ENCODE measurements at places on chromosomes 2 and 18.

- no peak for DNase-seq
These were observed 227.1 kb downstream of the HAUS1 start for GRCh38 chr18:46331316-46331715.

DNA sequence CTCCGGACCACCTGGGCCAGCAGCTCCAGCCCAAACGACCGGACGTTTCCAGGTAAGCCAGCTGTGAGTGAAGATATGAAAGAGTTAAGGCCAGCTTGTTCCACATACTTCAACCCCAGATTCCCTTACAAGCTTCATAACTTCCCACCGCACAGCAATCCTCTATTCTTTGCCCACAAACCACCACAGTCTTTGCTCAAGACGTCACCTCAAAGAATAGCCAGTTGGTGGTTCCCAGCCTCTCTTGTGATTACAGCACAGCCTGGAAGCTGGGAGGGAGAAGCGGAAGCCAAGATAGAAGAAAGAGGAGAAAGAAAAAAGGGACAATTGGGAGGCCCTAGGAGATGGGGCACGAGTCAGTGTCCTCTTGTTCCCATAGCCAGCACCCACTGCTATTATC is 70.6 kb downstream of the NRP2 start:
- DNase-seq: no peak

DNA sequence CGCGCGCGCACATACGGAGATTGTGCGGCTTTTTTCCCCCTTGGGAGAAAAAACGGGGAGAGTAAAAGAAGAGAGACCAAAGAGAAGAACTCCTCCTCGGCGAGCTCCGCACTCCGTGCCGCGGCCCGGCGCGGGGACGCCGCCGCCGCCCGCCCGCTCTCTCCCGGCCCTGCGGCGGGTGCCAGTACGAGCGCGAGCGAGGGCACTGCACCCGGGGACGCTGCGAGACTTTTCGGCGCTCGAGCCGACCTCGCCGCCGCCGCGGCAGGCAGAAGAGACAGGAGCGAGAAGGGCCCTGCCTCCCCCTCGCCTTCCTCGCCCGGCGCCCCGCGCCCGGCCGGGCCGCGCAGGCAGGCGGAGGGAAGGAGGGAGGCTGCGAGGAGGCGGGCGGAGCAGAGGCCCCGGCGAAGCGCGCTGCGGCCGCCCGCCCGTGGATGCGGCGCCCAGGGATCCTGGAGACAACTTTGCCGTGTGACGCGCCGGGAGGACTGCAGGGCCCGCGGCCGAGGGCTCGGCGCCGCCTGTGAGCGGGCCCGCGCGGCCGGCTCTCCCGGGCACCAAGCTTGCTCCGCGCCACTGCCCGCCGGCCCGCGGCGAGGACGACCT is 857 bp upstream of the INHBB start:
- no peak for DNase-seq

GRCh38 chr2:21687589-21687988 is 563.8 kb downstream of the TDRD15 start:
- no peak for DNase-seq

DNA sequence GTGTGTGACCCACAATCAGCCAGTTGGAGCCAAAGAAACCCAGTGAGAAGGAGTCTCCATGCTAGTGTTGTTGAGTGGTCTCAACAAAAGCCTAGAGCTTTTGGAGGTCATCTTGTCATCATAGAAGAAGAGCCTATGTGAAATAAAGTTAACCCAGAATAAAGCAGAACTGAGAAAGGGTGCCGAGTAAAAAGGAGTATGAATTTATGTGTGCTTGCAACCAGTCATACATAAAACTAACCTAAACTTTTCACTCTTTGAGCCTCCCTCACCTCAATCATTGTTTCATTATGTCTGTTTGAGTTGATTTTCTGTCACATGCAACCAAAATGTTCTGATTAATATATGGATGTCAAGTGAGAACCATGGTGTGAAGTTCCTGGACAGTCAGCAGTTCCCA is 599.3 kb upstream of the ZEB2 start:
- no peak for DNase-seq

- no peak for DNase-seq
These were observed 49.6 kb downstream of the FRZB start for GRCh38 chr2:182816866-182817265.

DNA sequence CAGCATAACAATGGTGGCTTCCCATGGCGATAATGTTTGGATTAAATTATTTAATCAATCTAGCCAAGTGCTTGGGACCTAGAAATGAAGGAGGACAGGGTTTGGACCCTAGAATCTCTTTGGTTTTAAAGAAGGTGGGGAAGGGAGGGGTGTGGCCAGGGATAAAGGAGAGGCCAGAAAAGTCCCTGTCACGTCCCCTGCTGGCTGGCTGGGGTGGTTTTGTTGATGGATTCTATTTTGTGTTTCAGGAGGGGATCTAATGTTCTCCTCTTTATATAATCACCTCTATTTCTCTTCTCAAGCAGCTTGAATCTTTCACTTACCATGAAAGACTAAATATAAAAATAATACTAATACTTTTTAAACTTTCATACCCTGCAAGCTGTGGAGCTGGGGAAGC is 52.6 kb upstream of the GALR1 start:
- no peak for DNase-seq

DNA sequence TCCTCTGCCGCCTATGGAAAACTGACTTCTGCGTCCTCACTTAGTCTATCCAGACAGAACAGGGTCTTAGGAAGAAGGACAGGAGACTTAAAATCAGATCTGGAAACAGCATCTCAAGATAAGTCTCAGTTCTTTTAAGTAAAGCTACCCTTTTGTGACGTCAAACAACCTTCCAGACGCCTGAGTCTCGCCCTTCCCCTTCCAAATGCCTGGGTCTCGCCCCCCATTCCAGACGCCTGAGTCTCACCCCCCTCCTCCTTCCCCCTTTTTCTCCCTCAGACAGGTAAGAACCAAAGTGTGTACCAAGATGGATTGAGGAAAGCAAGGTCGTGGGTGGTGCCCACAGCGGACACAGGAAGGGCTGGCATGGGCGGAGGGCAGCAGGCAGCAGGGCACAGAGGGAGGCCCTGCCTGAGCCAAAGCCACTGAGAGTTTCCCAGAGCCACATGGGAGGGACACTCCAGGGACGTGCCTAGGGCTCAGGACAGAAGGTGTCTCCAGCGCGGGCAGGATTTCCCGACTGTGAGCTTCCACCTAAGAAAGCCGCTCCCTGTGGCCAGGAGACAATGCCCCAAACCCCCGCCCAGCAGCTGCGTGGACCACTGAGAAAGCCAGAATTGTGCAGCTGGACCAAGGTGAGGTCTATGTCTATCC is 51.3 kb downstream of the ANKMY1 start:
- no peak for DNase-seq

DNA sequence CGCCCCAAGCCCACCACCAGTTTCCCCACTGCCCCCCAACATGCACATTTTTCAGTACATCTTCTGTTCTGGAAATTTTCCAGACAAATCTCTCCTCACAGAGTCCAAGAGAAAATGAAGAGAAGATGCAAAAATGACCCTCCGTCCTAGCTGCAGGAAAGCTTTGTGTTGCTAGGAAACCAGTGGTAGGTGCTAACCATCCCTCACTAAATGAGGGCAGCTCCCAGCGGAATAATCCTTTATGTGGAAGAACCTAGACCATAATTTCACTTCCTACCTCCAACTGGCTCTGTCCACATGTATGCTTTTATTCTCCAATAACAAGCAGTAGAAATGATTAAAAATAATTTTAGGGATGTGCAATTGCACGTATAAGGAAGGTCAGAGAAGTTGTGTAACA is 311.9 kb upstream of the EPHA4 start:
- DNase-seq: no peak

- no peak for DNase-seq
These were observed 14.5 kb upstream of the ADI1 start for GRCh38 chr2:3533836-3534235.

DNA sequence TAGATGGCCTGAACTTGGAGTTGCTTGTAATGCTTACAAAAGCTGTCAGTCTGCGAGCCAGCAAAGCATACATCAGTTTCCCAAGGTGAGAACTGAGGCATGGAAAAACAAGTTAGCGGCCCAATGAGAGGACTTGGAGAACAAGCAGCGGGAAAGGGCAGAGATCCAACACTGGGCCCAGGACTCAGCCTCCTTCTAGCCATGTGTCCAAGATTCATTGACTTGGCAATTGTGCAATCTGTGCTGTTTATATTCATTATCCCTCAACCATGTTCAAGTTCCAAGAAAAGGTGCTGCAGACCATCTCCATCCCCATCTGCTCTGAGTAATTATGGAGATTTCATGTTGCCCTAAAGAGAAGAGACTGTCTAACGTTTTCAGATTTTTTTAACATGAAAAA is 187.4 kb downstream of the ALK start:
- DNase-seq: no peak

DNA sequence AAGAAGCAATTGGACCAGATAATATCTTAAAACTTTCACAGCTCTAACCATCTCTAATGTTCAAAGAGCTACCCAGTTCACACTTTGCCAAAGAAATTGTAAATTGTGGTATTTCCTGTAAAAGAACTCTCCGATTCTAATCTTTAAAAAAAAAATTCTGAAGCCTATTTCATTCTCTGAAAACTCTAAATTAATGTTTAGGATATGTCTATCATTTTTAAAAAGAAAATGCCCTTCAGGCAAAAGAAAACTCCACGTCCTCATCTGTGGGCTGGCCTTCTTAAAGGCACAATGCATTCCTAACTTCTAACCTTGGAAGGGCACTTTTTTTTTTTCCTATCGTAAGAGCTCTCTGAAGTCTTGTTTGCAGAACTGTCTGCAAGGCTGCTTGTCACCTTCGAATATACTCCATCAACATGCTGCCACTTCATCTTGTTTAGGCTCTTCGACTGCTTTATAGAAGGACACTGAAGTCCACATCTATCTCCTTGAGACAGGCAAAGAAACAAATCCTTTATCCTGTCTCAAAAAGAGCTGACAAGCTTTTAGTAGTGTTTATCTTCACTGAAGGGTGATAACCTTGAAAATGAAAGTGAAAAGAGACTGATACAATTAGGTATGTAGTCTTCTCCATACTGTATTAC is 124.3 kb upstream of the SLC39A10 start:
- no peak for DNase-seq

GRCh38 chr18:10946058-10946457 is 203.3 kb downstream of the PIEZO2 start:
- DNase-seq: no peak

DNA sequence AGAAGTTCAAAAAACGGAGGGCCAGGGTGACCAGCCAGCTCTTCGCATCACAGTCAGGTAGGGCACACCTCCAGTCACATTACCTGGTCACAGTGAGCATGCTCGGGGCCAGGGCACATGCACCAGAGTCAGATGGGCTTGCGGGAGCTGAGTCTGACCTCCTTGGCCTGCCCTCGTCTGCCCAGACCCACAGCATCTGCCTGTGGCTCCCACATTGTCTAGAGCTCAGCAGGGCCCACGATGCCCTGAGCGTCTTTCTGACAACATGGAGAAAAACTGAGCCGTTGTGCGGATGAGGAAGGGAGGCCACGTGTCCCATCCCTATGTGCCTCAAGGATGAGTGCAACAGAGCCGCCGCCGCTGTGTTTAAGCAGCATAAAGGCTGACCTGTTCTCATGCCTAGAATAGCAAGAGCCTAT is 37.6 kb downstream of the CRACDL start:
- DNase-seq: no peak

DNA sequence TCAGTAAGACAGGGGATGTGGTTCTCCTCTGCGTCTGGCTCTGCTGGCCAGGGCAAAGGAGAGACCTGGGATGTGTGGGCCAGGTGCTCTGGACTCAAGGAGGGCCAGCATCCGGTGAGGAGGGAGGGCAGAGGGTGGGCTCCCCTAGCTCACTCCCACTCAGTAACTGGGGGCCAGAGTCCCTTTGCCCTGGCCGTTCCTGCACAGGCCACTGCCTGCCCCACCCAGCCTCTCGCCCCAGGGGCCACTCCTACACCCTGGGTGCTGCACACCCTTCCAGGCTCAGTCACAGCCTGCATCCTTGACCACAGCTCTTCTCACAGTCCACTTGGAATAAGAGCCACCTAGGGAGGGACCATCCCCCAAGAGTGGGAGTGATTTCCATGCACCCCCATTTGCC is 41.0 kb downstream of the SNED1 start:
- DNase-seq: no peak

GRCh38 chr2:133248264-133248663 is 320.0 kb downstream of the NCKAP5 start:
- DNase-seq: no peak

- no peak for DNase-seq
These were observed 5.7 kb upstream of the ERFE start for GRCh38 chr2:238152771-238153688.

GRCh38 chr2:217650229-217650628 is 352.6 kb downstream of the TNS1 start:
- DNase-seq: no peak

- DNase-seq: no peak
These were observed 45.4 kb upstream of the RHOB start for GRCh38 chr2:20401489-20401835.

DNA sequence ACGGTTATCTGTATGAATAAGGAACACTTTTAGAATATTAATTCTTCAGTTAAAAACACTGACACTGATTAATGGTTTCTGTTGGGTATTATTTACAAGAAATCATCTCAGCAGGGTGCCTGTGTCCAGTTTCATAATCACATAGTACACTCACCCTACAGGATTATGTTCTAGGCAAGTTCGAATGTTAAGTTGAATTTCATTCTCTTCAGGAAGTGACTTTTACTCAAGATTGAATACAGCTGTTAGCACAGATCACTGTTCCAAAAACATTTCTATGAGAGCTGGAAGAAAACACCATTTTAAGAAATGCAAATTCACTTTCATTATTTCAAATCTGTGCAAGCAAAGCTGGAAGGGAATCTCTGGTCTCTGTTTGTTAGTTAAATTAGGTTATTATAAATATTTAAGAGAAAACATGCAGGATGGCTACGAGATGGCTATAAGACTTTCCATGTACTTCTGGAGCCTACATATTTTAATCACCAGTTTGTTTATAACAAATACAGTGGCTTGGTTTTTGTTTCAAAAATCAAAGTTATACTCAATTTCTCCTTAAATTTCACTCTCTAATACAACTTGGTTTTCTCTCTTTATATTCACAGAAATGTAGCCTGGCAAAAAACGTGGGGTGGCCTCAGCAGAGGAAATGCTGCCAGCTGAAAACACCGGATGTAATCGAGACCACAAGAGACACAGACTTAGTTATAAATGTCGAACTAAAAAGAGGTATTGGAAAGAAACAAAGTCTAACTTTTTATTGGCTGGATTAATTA is 65.8 kb downstream of the RBMS1 start:
- no peak for DNase-seq

DNA sequence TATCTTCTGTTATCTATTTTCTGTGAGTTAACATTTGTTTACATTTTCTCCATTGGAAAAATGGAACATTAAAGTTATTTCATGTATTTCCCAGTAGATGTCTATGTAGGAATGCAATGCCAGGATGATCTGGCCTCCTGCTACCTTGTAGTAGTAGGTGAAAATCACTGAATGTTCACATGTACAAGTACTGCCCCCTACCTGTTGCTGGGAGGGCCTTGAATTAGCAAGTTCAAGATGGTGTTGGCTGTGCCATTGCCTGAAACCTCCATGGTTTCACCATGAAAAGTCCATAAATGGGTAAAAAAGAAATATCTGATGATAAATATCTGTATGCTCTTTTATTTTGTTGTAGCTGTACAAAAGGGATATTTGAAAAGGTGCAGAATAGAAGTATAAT is 30.7 kb downstream of the XRCC5 start:
- DNase-seq: no peak

GRCh38 chr2:139237023-139237422 is 456.8 kb upstream of the NXPH2 start:
- DNase-seq: no peak

- no peak for DNase-seq
These were observed 21.9 kb upstream of the PPP1CB start for GRCh38 chr2:28729698-28730097.

All from NCI-H187 treated with DMSO at 0.1 percent for 48 hours (cell line).